ENCODE measurements at places on chromosomes 1 and 21. TPM values are rescaled to one million over a fixed set of nuclear protein-coding genes. Genes with fewer than 3 reads are reported as not detected.

The PRPF38B gene
- total RNA-seq, result 37.7 TPM

The FYB2 gene
- 2.9 TPM for total RNA-seq

The NOS1AP gene
- total RNA-seq, result 5.5 TPM

The ACBD6 gene
- total RNA-seq, result 74.7 TPM

The ACOT11 gene
- 4.0 TPM for total RNA-seq

The LYPD8 gene
- total RNA-seq, result not detected

The SLC9A1 gene
- total RNA-seq, result 28.9 TPM

The PLPPR5 gene
- total RNA-seq, result not detected

The NR1I3 gene
- total RNA-seq, result not detected

GRCh38 chr21:35420656-35421055 lies 371.6 kb upstream of the RUNX1 start:
- H3K4me1 ChIP-seq, result peaks cover 3% of the 10 kb centered on the region
- H3K4me3 ChIP-seq, result no peak overlapping the region
- no peak for DNase-seq
- no peaks in the 10 kb centered on the region for H3K36me3 ChIP-seq
- no peak overlapping the region for H3K27ac ChIP-seq
- no peaks in the 10 kb centered on the region for H3K27me3 ChIP-seq

GRCh38 chr1:119815361-119815760 lies 4.1 kb upstream of the REG4 start:
- peak overlapping the region; percentile 74 for H3K27ac ChIP-seq
- no peak for DNase-seq
- H3K27me3 ChIP-seq, result no peaks in the 10 kb centered on the region
- H3K36me3 ChIP-seq, result no peaks in the 10 kb centered on the region
- peaks cover 31% of the 10 kb centered on the region for H3K4me1 ChIP-seq

- peak overlapping the region; percentile 87 for H3K27ac ChIP-seq
- DNase-seq, result no peak
- H3K27me3 ChIP-seq, result no peaks in the 10 kb centered on the region
- no peaks in the 10 kb centered on the region for H3K36me3 ChIP-seq
These were observed 545 bp downstream of the PATJ start for GRCh38 chr1:61742620-61743430.

GRCh38 chr1:157114183-157115121 lies 14.8 kb upstream of the ETV3L start:
- no peaks in the 10 kb centered on the region for H3K27me3 ChIP-seq
- no peaks in the 10 kb centered on the region for H3K4me1 ChIP-seq
- H3K4me3 ChIP-seq, result no peak overlapping the region
- no peaks in the 10 kb centered on the region for H3K36me3 ChIP-seq
- H3K27ac ChIP-seq, result no peak overlapping the region

- DNase-seq, result peak; percentile 59
- H3K27ac ChIP-seq, result peak overlapping the region; percentile 89
- no peaks in the 10 kb centered on the region for H3K36me3 ChIP-seq
- H3K27me3 ChIP-seq, result no peaks in the 10 kb centered on the region
- peak overlapping the region; percentile 63 for H3K4me3 ChIP-seq
These were observed 859 bp upstream of the LRRC8B start for GRCh38 chr1:89523572-89524368.

- H3K36me3 ChIP-seq, result peaks cover 1% of the 10 kb centered on the region
- H3K4me1 ChIP-seq, result peaks cover 12% of the 10 kb centered on the region
- no peaks in the 10 kb centered on the region for H3K27me3 ChIP-seq
These were observed 533.1 kb downstream of the KIF26B start for GRCh38 chr1:245687636-245688535.

DNA sequence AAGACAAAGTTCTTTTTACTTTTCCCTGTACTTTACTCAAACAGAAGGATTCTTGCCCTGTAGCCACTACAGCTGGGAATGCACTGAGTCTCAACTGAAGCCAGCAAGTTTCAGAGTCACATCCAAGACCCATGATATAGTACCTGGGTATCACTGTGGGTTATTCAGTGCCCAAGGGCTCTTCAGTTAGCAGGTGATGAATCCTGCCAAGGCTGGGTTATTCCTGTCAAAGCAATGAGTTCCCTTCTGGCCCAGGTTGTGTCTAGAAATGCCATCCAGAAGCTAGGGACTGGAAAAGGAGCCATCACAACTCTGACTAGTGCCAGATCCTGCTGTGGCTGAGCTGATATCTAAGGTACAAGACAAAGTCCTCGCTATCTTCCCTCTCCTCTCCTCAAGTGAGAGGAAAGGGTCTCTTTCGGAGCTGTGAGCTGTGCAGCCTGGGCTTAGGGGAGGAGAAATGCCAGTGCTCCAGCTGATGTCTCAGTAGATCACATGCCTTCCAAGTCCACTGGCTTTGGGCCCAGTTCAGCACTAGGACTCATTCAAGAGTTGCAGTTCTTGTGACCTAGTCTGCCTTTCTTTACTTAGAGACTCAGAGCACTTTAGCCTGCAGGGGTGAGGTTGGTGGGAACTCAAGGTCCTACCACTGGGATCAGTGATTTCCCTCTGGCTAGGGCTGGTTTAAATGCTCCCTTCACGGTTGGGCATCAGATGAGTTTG lies 369.4 kb downstream of the TBX15 start:
- H3K4me1 ChIP-seq, result no peaks in the 10 kb centered on the region
- DNase-seq, result no peak
- no peaks in the 10 kb centered on the region for H3K27me3 ChIP-seq

- H3K4me3 ChIP-seq, result no peak overlapping the region
- DNase-seq, result peak; percentile 49
- no peaks in the 10 kb centered on the region for H3K27me3 ChIP-seq
- H3K4me1 ChIP-seq, result no peaks in the 10 kb centered on the region
These were observed 769.0 kb downstream of the BRINP3 start for GRCh38 chr1:189708674-189709073.

GRCh38 chr1:229380536-229381160 lies 37.8 kb upstream of the CCSAP start:
- no peak overlapping the region for H3K4me3 ChIP-seq
- no peak for DNase-seq
- no peaks in the 10 kb centered on the region for H3K27me3 ChIP-seq
- H3K4me1 ChIP-seq, result no peaks in the 10 kb centered on the region
- no peak overlapping the region for H3K27ac ChIP-seq

DNA sequence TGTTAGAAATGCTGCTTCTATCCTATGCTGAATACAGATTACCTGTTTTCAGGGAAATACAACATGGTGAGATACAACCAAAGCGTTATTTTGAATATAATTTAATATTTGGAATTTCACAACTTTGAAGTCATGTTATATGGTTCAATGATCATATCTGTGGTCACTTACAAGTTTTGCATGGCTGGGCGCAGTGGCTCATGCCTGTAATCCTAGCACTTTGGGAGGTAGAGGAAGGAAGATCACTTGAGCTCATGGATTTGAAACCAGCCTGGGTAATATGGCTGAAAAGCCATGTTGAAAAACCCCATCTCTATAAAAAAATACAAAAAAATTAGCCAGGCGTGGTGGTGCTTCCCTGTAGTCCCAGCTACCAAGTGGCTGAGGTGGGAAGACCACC lies 57.9 kb downstream of the DOP1B start:
- H3K27ac ChIP-seq, result no peak overlapping the region
- no peak overlapping the region for H3K4me3 ChIP-seq
- no peaks in the 10 kb centered on the region for H3K27me3 ChIP-seq
- no peak for DNase-seq

GRCh38 chr1:27284425-27285273 lies 37.3 kb upstream of the TMEM222 start:
- H3K4me1 ChIP-seq, result no peaks in the 10 kb centered on the region
- H3K36me3 ChIP-seq, result no peaks in the 10 kb centered on the region
- no peaks in the 10 kb centered on the region for H3K27me3 ChIP-seq
- no peak overlapping the region for H3K4me3 ChIP-seq
- no peak overlapping the region for H3K27ac ChIP-seq

GRCh38 chr1:59393211-59394180 lies 96.6 kb downstream of the FGGY start:
- no peak for DNase-seq
- H3K36me3 ChIP-seq, result no peaks in the 10 kb centered on the region
- no peaks in the 10 kb centered on the region for H3K27me3 ChIP-seq
- no peaks in the 10 kb centered on the region for H3K4me1 ChIP-seq
- no peak overlapping the region for H3K27ac ChIP-seq

DNA sequence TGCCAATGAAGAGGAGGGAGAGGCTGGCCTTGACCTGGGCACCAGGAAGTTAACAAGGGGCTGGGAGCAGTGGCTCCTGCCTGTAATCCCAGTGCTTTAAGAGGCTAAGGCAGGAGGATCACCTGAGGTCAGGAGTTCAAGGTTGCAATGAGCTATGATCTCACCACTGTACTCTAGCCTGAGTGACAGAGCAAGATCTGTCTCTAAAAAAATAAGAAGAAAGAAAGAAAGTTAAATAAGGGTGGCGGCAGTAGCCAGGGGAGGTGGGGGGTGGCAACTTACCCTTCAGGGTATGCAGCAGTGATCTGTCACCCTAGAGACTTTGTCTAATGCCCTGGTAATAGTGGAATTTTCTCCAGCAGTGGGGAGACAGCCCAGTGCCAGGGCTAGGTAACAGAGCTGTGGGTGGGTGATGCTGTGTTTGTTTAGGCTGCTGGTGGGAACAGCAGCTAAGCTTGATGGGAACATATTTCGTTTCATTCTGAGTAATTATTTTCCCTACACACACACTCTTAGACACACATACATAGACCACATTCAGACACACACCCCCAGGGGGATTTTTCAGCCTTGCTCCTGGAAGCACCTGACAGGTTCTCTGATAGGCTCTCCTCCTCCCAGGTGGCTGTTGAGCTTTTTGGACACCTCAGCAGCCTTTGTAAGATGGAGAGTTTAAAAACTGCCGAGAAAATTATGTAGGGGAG lies 11.3 kb upstream of the SYT6 start:
- no peaks in the 10 kb centered on the region for H3K36me3 ChIP-seq
- no peak overlapping the region for H3K27ac ChIP-seq
- no peaks in the 10 kb centered on the region for H3K4me1 ChIP-seq
- no peak overlapping the region for H3K4me3 ChIP-seq
- no peaks in the 10 kb centered on the region for H3K27me3 ChIP-seq
- no peak for DNase-seq

- DNase-seq, result no peak
- H3K36me3 ChIP-seq, result no peaks in the 10 kb centered on the region
- H3K4me3 ChIP-seq, result no peak overlapping the region
- H3K27ac ChIP-seq, result no peak overlapping the region
- H3K27me3 ChIP-seq, result no peaks in the 10 kb centered on the region
- H3K4me1 ChIP-seq, result no peaks in the 10 kb centered on the region
These were observed 165.3 kb downstream of the GALNT2 start for GRCh38 chr1:230232371-230232771.

DNA sequence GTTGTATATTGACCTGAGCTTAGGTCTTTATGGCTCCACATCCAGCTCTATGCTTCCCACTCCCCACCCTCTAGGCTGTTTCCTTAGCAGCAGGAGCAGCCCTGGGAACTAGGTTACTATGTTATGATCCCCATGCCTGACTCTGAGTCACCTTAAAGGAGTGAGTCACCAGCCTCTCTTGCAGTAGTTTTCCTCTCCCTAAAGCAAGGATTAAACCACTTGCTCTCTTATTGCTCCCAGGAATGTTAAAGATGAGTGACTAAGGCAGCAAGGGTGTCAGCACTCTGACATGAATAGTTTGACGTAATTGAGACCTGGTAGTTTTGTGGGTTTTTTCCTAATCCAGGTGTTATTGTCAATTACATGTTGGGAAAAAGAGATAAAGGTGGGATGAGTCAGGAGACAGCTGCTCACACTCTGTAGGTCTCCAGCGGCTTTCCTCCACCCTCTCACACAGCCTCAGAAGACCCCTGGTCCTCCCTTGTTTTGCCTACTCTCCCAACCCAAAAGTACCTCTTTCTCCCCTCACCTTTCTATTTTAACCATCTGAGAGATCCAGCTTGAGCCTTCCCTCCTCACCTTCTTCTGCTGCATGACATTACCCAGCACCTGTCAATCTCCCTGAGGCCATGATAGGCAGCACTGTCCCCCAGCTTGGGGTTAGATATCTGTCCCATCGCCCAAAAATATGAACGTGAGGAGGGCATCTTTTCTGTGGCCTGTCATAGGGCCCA lies 369.1 kb upstream of the VAMP3 start:
- no peaks in the 10 kb centered on the region for H3K36me3 ChIP-seq
- DNase-seq, result peak; percentile 65
- peak overlapping the region; percentile 80 for H3K27ac ChIP-seq
- peaks cover 11% of the 10 kb centered on the region for H3K4me1 ChIP-seq
- H3K27me3 ChIP-seq, result no peaks in the 10 kb centered on the region

- no peaks in the 10 kb centered on the region for H3K36me3 ChIP-seq
- peak; percentile 52 for DNase-seq
- no peak within 1 kb of the TSS for H3K27ac ChIP-seq
These were observed at the start of gene RGS7 for GRCh38 chr1:241356519-241357365. Gene RGS7, minus strand, starts transcription at chr1:241357205.

GRCh38 chr1:89728381-89728780 lies 92.5 kb upstream of the LRRC8D start:
- no peak overlapping the region for H3K4me3 ChIP-seq
- H3K27me3 ChIP-seq, result no peaks in the 10 kb centered on the region
- no peaks in the 10 kb centered on the region for H3K36me3 ChIP-seq

DNA sequence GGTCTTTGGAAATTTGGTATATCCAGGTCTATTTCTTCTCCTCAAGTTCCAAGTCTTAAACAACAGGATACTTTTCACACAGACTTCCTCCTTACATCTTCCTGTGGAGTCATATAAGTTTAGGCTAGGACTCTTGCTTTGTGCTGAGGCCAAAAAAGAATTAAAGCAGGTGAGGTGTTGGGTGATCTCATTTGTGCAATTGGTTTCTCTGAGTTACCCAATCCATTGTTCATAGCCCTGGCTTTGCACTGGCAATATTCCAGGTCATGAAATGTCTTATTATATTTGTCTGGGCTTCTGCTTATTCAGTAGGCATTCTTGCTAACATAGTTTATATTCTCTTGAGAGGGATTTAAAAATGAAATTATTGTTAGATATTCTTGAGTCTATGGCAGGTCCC lies 14.1 kb upstream of the KIAA0040 start:
- no peak overlapping the region for H3K4me3 ChIP-seq
- DNase-seq, result no peak
- no peaks in the 10 kb centered on the region for H3K36me3 ChIP-seq
- no peak overlapping the region for H3K27ac ChIP-seq
- no peaks in the 10 kb centered on the region for H3K4me1 ChIP-seq

- H3K4me1 ChIP-seq, result no peaks in the 10 kb centered on the region
- H3K27ac ChIP-seq, result no peak overlapping the region
These were observed 70.4 kb upstream of the SAMSN1 start for GRCh38 chr21:14616380-14617039.

- DNase-seq, result no peak
- H3K36me3 ChIP-seq, result no peaks in the 10 kb centered on the region
- no peaks in the 10 kb centered on the region for H3K4me1 ChIP-seq
- H3K27ac ChIP-seq, result no peak overlapping the region
- H3K27me3 ChIP-seq, result no peaks in the 10 kb centered on the region
These were observed 29.0 kb upstream of the ABCG1 start for GRCh38 chr21:42189860-42190485.
